D341Med (cell line): ENCODE measurements at places on chromosomes 6 and 20.
A peak's percentile ranks its signal among the peaks of the same experiment; 100 is the strongest.

DNA sequence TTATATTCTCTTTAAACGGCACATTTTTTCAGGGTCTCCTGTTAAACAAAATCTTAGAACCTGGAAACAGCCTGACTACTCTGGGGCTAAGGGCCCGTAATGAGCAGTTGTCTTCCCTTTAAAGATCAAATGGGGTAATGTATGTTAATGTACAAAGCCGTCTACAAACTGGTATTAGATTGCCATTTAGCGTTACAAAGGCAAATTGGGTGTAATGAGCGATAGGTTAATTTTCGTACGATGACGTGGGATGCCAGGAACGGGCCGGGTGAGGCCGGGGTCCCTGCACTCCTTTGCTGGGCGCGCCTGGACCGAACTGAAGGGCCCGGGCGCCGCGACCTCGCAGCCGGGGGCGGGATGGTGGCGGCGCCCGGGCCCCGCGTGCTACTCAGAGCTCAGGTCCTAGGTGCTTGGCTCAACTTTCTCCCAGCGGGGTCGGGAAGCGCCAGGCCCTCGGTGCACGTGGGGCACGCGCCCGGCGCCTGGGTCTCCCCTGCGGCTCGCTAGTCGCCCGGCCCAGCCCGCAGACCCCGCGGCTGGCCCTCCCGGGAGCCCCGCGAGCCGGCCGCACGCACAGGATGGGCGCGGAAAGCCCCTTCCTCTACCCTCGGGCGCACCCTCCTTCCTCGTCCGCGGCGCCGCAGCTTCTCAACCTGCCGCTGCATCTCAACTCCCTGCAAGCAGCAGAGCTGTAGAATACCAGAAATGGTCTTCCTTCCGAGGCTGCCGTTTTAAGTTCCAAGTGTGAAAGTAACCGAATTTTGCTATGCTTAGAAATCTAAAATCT, 5.9 kb downstream of the NKX2-4 start:
- peak; percentile 32 for DNase-seq

- no peak for DNase-seq
These were observed 37.4 kb downstream of the POU3F2 start for GRCh38 chr6:98871821-98872220.

DNA sequence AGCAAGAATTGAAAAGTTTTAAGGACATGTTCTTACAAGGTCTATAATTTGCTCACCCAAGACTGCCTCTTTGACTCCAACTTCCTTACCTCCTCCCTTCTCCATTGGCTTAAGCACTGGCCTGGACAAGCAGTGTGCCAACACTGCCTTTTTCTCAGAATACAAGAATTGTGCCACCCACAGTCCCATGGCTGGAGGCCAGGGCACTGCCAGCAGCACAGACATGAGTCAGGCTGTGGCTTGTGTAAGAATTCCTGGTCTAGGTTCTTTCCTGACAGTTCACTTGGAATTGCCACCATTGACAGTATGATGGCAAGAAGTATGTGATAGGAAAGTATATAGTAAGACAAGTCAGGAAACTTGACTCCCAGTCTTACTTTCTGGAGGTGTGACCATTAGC, 202.7 kb upstream of the MARCKS start:
- DNase-seq = no peak

- no peak for DNase-seq
These were observed 34.9 kb upstream of the PRDM1 start for GRCh38 chr6:106051226-106051625.

- no peak for DNase-seq
These were observed 11.7 kb downstream of the UST start for GRCh38 chr6:148758492-148758891.

- DNase-seq = no peak
These were observed 956.5 kb downstream of the TFAP2A start for GRCh38 chr6:9458424-9458823.

DNA sequence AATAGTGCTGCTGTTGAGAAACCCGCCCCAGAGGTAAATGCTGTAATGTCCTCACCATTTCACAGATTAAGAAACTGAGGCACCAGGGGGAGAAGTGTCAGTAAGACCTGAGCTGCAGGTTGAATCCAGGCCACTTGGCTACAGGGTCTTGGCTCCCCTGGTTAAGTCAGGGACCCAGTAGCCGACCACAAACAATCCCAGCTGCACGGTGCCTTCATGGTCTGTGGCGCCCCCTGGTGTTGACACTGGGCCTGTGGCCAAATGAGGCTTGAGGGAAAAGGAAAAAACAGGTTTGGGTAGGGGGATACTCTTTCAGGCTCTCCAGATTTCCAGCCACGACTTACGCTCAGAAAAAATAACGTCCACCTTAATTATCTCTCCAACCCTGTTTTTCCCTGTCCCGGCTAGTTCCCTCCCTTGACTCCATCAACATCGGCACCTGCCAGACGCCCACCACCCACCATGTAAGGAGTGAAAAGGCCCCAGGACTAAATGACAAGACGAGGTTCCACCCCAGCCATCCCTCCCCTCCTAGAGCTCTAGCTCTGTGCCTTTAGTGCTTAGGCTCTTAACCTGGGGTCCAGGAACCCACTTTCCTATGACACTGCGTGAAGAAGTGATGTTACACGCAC, 47.7 kb upstream of the POLR1H start:
- peak; percentile 64 for DNase-seq

DNA sequence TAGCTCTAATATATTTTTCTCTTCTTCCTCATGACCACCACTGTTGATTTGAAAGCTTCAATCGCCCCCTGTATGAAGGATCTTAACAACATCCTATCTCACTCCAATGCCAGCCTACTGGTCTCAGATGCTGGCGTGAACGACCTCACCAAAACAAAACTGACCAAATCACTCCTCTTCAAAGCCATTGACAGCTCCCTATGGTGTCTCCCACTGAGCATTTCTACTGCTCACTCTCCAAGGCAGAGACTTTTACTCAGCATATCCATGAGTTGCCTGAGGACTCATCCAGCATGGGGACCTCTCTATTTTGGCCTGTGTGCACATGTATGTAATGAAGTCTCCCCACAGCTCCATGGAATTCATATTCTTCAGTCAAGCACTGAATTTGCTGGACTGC, 520.4 kb downstream of the TFAP2B start:
- DNase-seq = no peak

GRCh38 chr20:38855356-38855755, 49.9 kb downstream of the PPP1R16B start:
- DNase-seq = no peak

GRCh38 chr20:46111028-46111835, 6.9 kb upstream of the CD40 start:
- DNase-seq = no peak

- DNase-seq = no peak
These were observed 520.8 kb upstream of the RNF217 start for GRCh38 chr6:124441450-124441849.

DNA sequence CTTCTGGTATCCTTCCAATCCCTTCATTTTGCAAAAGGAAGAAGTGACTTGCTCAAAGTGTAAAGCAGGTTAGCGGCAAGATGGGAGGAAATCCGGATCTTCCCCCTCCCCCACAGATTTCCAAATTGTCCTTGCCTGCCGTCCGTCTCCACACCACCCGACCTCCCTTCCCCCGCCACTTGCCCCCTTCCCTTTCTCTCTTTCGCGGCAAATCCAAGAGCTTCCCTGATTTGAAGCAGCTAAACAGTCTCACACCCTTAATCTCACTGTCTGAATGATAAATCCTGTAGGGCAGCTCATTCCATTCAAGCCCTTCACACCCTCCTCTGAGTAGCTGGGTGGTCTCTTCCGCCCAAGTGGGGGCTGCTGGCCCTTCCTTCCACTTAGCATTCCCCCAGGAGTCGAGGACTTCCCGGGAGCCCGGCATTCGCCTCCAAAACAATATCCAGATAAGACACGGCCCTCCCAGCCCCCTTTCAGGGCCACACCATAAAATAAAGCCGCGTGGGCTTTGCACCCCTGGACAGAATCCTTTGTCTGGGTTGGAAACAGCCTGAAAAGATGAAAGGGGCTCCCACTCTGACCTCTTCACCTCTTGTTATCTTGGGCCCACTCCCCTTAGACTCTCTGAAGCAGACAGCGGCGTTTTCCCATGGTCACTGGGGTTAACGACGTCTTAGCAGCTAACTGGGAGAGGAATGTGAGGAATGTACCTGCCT, 44.0 kb upstream of the PIM1 start:
- DNase-seq = peak; percentile 51

GRCh38 chr6:151352410-151353396, 38.7 kb downstream of the ZBTB2 start:
- no peak for DNase-seq

DNA sequence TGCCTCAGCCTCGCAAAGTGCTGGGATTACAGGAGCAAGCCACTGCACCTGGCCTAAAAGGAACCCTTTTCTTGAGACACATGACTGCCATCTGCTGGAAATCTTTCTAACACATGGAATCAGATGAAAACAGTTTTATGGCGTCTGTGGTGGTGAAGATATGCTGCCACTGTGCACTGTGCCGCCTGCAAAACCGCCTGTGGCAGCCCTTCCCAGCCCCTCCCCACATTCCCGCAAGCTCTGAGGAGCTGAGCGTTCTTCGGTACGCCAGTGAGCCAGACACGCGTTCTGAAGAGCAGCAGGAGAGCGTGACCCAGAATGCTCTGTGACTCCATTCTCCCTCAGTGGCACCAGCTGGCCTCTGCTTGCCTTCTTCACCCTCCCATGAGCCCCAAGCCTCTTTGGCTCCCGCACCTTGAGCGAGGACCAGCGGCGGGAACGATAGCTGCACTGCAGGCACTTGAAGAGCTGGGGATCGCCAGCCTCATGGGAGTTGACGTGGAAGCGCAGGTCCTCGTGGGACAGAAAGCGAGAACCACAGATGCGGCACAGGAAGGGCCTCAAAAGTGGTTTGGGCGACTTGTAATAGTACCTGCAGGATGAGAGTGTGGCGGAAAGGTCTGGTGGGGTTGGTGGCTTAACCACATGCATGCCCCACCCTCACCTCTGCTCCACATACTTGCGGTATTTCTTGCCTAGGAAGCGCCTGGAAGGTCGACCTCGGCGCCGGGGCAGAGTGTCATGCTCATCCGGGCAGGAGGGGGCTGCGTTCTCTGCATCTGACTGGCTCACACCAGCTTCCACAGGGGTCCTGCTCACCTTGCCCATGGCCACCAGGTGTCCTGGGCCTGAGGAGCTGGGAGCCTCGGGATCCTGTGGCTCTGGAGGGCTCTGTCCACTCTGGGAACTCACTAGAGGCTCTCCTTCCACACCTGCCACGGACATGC, 8.7 kb downstream of the ZNF335 start:
- peak; percentile 62 for DNase-seq

GRCh38 chr20:12207875-12208274, 290.2 kb downstream of the BTBD3 start:
- DNase-seq = peak; percentile 38

- DNase-seq = no peak
These were observed 637 bp downstream of the TRPC4AP start for GRCh38 chr20:35091816-35092523.

GRCh38 chr6:71393471-71393870, 104.9 kb downstream of the OGFRL1 start:
- no peak for DNase-seq

GRCh38 chr6:67812693-67813092, 822.4 kb upstream of the ADGRB3 start:
- DNase-seq = no peak

GRCh38 chr6:125899726-125900182, 56.8 kb upstream of the HINT3 start:
- DNase-seq = peak; percentile 57

GRCh38 chr20:25277051-25277801, 29.3 kb downstream of the PYGB start:
- DNase-seq = no peak
